Left ventricle myocardium superior (tissue), 1 donor: ENCODE measurements at places on chromosomes 12 and 14.

DNA sequence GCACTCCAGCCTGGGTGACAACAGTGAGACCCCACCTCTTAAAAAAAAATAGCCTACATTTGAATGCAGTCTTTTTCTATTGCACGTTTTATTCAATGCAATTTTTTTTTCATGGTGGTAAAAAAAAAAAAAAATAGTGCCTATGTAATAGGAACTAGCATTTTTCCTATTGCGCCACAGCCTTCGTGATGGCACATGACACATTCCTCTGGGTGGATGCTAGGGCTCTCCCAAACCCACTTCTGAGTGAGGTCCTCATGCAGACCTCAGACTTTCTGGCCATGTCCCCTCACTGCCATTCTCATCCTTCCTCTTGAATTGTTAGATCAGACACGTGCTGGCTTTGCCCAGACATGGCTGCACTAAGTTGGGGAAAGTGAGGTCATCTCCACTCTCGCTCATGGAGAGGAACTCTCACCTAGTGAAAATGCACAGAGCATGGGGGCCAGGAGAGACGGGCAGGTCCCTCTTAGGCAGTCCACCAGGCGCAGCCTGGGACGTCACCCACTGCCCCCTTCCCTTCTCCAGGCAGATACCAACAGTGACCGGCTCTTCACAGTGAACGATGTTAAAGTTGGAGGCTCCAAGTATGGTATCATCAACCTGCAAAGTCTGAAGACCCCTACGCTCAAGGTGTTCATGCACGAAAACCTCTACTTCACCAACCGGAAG, 19.2 kb downstream of the DCAF4 start:
- DNase-seq, result no peak

- DNase-seq, result no peak
Observed at GRCh38 chr14:100426314-100426713, 103.2 kb downstream of the SLC25A47 start.

GRCh38 chr12:23662966-23663365, 286.5 kb downstream of the SOX5 start:
- DNase-seq, result no peak

- no peak for DNase-seq
Observed at GRCh38 chr14:59190372-59190771, 1.9 kb downstream of the DAAM1 start.

DNA sequence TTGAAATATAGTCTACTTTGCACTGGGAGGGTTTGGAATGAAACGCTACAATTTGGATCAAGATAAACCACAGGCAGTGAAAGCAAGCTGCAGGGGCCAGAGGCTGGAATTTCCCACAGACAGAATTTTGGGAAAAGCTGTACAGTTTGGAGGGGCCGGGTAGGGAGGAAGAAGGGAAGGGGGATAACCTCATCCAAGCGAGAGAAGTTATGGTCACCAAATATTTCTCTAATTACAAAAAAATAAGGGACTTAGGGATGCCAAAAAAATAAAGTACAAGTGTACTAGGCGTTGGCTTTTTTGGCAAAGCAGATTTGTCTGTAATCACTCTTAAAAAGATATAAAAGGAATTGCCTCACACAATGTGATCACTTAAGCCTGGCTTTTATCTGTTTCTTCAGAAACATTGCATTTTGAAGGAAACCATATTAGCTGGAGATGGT, 31.2 kb upstream of the ADGRD1 start:
- DNase-seq, result no peak
